ENCODE measurements at places on chromosomes 5 and 9.

GRCh38 chr9:1216532-1216931 is 166.4 kb downstream of the DMRT2 start:
- no peak for DNase-seq

GRCh38 chr5:119239119-119239417 is 116.8 kb upstream of the TNFAIP8 start:
- DNase-seq = no peak

DNA sequence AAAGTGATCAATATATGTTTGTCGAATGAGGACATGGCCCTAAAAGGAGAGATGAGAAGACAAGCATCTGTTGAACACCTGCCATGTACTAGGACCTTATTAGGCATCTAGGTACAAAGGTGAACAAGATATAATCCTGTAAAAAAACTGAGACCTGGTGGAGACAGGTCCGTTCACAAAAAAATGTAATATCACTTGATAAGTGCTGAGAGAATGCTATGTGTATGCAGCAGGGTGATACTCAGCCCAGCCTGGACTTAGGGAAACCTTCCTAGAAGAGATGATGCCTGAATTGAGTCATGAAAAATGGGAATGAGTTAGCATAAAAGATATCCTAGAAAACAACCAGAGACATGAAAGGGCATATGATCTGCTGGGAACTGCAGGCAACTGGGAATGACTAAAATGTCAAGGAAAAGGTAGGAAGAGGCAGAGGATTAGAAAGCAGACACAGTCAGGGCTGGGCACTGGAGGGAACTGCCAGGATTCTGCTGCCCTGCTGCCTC is 108.5 kb downstream of the ADRB2 start:
- no peak for DNase-seq

DNA sequence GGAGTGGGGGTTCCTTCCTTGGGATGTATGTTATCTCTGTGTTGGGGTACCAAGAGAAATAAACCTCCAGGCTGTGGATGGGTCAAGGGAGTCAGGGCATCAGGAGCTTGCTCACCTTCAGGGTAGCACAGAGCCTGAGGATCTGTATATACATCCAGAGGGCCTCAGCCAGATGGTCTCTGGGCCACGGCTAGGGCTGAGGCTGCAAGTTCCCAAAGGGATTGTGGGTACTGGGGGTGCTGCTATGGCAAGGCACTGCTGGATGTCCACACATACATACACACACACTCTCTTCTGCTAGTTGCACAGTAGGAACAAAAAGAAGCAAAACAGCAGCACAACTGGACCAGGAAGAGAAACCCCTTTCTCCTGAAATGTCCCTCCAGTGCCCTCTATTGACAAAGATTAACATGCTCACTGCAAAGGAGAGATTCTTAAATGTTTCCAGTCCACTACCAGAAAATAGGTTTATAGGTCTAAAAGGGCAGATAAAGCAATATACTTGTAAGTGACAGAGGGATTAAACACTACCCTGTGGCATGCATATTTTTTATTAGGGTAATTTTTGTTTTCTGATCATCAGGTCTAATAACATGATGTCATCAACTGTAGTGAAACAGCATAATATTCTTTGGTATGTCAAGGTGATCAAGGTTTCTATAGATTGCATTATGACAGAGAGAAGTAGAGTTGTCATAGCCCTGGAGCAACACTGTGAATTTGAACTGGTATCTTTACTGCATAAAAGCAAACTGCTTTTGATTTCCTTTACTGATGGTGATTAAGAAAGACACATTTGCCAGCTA is 56.3 kb upstream of the KCNN2 start:
- DNase-seq = no peak

DNA sequence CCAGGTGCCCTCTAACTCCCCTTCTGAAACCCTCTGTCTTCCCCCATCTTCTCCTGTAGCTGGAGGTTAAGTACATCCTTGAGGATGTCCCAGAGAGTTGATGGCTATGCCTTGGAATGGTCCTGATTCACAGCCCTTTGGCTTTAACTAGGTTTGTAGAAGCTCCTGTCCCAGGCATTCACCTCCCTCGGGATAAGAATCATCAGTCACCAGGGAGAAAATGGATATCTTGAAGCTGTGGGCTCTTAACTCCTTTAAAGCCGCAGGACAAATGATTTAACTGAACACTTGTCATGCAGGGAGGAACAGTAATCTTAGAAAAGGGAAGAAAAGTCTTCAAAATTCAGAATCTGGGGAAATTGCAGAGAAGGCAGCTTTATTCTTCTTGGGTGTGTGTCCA is 139.9 kb downstream of the PSAT1 start:
- DNase-seq = no peak

DNA sequence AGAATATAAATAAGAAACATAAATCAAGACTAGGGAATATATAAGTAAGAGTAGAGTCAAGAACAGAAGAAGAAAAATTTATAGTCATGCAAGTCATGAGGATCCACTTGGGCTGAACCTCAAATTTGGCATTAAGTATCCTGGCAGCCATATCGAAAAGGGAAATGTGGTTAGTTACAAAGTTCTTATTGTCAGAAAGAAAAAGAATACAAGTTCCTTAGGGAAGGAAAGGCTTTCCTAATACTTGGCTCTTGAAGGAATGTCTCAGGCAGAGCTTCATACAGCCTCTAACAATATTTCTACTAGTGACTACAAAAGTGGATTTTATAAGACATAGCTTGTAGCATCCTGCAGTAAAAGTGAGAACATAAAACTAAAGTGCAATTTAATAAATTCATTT is 45.4 kb downstream of the TMEM252 start:
- no peak for DNase-seq

- no peak for DNase-seq
Measured at GRCh38 chr5:149172709-149173505, 31.6 kb downstream of the ABLIM3 start.

GRCh38 chr5:180669661-180670060 is 20.3 kb upstream of the FLT4 start:
- DNase-seq = no peak

GRCh38 chr9:134258828-134259546 is 67.3 kb upstream of the RXRA start:
- DNase-seq = no peak

- DNase-seq = peak; percentile 76
Measured at GRCh38 chr5:116576053-116576713, 1.6 kb upstream of the SEMA6A start.

GRCh38 chr5:113050721-113051382 is 74.3 kb downstream of the DCP2 start:
- DNase-seq = peak; percentile 34

DNA sequence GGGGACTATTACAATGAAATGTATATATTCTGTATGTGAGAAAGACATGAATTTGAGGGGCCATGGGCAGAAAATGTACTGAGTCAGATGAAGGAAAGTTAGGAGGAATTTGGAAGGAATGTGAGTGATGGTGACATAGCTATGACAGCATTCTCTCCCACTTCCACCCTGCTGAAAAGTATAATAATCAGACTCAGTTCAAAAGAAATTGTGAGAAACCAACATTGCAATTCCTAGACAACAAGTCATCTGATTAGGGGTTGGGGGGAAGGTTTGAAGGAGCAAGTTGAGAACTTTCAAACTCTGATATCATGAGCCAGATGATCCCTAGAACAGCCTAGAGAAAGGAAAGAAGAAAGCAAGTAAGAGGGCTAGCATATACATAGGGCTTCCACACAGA is 370.6 kb downstream of the DMRTA1 start:
- no peak for DNase-seq

DNA sequence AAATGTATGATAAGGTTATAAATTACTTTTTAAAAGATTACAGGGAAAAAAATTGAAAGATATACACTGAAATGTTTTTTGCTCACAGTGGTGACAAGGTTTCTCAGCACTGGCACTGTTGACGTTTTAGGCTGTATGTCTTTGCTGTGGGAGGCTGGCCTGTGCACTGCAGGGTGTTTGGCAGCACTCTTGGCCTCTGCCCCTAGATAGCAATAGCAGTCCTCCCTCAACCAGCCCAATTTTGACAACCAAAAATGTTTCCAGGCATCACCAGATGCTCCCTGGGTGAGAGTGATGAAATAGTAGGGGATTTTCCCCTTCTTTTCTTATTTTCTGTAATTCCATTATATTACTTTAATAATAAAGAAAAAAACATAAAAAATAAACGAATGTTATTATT is 3.3 kb downstream of the CD274 start:
- no peak for DNase-seq

DNA sequence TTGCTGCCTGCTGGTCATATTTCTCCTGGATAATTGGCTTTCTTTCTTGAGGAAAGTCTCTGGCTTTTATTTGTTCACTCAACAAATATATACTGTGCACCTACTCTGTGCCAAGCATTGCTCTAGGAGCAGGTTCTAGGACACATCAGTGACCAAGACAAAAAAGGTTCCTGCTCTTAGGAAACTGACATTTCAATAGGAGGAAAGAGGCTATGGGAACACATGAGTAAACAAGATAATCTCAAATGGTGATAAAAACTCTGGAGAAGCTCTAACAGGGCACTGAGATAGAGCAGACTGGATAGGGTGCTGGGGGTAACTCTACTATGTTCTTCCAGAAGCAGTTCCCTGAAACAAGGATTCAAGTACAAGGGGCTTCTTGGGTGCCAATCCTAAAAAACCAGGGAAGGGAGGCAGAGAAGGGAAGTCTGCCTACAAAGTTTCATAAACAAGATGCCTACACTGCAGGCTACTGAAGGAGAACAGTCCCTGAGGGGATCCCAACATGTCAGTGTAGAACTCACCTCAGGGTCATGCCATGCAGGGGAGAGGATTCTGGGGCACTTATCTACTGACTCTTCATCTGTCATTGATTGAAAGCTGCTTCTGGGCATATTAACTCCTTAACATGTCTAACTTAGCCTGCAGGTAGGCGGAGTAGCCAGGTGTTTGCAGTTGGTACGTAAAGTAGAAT is 181.3 kb downstream of the GRIA1 start:
- DNase-seq = no peak

GRCh38 chr9:123657941-123658340 is 272.0 kb downstream of the DENND1A start:
- no peak for DNase-seq

DNA sequence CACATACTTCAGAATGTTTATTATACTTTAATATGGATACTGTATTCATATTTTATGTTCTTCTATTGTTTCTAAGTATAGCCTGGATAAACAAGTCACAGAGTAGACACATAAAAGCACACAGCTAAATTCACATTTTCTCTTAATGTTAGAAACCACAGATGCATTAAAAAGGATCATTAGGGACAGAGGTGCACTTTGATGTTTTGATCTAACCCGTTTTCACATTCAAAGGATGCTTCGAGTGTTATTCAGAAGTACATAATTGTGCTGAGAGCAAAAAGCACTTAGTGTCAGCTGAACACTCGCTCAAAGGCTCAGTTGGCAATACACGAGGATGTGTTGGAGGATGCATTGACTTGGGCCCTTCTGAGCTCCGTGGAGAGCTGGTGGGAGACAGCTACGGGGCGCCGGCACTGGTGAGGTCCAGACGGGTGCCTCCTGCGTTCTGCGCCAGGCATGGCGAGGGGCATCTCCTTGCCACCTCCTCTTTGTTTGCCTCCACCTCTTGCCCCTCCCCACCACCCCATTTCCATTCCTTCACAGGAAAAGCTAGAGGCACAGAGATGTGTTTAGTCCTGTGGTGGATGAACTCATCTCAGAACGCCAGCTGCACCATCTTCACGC is 35.5 kb downstream of the MED10 start:
- DNase-seq = no peak

DNA sequence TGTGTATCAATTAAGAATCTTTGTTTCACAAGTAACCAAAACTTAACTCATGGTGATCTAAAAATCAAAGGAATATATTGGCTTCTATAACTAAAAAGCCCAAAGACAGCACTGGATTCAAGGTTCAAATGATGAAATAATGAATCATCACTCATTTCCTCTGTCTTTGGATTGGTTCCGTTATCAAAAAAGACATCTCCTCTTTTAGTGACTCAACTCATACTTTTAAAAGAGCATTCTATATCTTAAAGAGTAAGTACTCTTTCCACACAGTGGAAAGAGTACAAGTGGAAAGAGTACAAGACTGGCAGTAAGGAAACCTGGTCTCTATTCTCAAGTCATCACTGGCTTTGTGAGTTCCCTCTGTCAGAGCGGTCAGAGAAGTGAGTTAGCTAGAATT is 141.4 kb upstream of the NMUR2 start:
- no peak for DNase-seq

- DNase-seq = no peak
Measured at GRCh38 chr9:27549196-27549755, 19.7 kb upstream of the MOB3B start.

DNA sequence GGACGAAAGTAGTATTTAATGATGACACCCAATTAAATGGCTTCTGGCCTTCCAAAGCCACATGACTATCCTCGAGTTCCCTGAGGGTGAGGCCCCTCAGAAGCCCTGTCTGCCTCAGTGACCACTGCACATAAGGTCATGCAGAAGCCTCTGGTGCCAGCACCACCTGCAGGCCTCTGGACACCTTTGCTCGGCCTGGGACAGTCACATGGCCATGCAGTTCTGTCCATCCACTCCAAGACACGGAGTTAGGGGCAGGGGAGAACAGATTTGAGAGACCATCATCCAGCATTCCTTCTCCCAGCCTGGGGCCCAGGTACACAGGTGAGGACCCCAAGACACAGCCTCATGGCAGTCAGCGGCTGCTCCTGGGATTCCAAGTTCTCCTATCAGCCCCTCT is 145.0 kb downstream of the ROR2 start:
- no peak for DNase-seq

GRCh38 chr5:122870219-122870856 is 24.9 kb downstream of the SNX24 start:
- DNase-seq = no peak

DNA sequence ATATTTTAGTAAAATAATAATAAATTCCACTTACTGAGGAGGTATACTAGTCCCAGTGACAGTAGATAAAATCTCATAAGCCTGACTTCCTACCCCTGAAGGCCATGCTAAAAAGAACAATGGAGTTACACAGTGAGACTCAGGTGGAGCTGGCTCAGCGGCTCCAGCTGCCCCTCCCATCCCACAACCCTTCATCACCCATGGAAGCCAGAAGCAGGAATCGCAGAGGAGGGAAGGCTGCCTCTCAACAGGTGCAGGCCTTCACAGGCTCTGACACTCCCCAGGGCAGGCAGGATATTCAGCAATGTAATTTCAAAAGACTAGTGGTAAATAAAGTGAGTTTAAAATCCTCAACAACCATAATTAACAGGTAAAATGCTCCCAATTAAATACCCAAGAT is 67.5 kb downstream of the FANCC start:
- no peak for DNase-seq

DNA sequence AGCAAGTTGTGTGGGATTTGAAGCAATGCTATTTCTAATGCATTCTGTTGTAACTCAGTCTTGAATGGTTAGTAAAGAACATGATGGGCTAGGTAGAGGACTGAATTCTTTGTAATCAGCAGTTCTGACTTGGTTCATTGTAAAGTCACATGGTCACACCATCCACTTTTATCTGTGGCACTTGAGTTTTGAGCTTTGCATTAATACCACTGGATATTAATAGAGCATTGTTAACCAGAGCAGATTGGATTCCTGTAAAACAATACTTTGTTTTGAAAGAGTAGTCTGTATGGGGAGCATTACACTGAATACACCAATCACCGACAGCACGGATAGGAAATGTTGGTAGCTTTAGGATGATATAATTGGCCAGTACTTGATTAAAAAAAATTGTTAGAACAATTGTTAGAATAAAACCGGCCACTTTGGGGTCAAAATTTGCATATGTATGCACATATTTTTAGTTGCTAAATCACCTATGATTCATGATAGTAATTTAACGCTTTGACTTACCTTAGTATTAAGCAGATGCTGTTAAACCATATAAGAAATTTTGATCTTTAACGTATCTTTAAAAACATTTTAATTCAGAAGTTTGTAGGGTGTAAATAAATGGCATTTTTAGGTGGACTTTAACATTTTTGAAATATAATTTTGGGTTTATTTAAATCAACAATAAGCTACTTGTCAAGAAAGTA is 17.4 kb downstream of the SLC12A2 start:
- DNase-seq = no peak

Data from stimulated activated CD8-positive, alpha-beta memory T cell treated with anti-CD3 and anti-CD28 coated beads, Interleukin-4, amount 100 ng/mL, for 48 hours (primary cell).